ENCODE measurements at places on chromosomes 6 and 20. TPM values are rescaled to one million over a fixed set of nuclear protein-coding genes. Genes with fewer than 3 reads are reported as not detected.

Gene DDRGK1
- 57.2 TPM for total RNA-seq

- DNase-seq: peak; percentile 54
Observed at GRCh38 chr20:16761305-16761829, 13.2 kb downstream of the OTOR start.

Gene TUBB2A
- 167 TPM for total RNA-seq

DNA sequence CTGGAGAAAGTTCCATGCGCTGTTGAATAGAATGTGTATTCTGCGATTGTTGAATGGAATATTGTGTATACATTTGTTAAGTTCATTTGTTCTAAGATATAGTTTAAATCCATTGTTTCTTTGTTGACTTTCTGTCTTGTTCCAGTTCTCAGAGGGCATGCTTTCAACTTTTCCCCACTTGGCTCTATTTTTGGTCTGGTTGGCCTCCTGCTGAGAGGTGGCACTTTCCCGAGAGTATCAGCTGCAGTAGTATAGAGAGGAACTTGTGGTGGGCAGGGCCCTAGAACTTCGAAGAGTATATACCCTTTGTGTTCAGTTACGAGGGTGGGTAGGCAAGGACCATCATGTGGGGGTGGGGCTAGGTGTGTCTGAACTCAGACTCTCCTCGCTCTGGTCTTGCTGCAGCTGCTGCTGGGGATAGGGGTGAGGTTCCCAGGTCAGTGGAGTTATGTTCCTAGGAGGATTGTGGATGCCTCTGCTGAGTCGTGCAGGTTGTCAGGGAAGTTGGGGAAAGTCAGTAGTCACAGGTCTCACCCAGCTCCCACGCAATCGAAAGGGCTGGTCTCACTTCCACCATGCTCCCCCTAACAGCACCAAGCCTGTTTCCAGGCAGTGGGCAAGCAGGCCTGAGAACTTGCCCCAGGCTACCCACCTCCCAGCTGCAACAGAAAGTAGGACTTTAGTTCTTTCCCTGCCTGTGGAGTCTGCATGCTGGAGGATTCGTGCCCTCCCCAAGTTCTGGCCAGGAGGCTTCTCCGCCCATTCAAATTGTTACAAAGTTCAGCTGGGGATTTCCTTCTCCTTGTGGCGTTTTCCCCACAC lies 118.9 kb upstream of the SSTR4 start:
- no peak for DNase-seq

Gene VAPB
- total RNA-seq: 56.6 TPM

Gene FNDC1
- 0.09 TPM for total RNA-seq

Gene VGLL2
- 0.16 TPM for total RNA-seq

DNA sequence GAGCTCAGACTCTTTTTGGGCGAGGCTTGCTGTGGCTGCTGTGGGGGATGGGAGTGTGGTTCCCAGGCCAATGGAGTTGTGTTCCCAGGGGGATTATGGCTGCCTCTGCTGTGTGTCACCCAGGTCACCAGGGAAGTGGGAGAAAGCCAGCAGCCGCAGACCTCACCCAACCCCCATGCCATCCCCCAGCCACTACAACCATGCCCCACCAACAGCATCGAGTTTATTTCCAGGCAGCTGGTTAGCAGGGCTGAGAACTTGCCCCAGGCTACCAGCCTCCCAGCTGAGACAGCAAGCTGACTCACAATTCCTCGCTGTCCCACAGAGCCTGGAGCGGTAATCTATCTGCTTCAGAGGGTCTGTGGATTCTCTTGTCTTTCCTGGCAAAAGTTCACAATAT lies 331.7 kb downstream of the FRK start:
- no peak for DNase-seq

Gene BCAS4
- total RNA-seq: 7.3 TPM

GRCh38 chr6:141321493-141322347 lies 811.0 kb upstream of the GJE1 start:
- no peak for DNase-seq

GRCh38 chr6:140542863-140543262 lies 1168.4 kb upstream of the CITED2 start:
- no peak for DNase-seq

- no peak for DNase-seq
Observed at GRCh38 chr20:14727485-14728150, 390.2 kb upstream of the FLRT3 start.

Measured in neural crest cell (in vitro differentiated cells).